ENCODE measurements at places on chromosomes 4 and X.

- DNase-seq = no peak
Observed at GRCh38 chrX:51860679-51861078, 32.7 kb upstream of the MAGED1 start.

- no peak for DNase-seq
Observed at GRCh38 chr4:40848251-40848650, 98.5 kb downstream of the NSUN7 start.

DNA sequence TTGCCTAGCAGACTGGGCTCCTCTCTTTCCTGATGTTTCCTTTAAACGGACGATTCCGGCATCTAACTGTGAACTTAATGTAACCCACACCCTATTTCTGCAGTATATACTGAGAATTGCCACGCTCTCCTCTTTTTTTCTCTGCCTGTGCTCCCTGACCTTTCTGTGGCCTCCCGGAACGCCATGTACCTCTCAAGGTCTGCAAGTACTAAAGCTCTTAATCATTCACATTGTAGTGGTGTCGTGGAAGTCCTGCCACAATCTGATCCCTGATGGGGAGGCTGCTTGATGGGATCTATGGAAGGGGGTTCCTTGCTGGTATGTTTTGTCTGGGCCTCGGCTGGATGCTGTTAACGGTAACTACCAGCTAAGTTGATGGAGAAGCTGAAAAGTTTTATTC, 302.9 kb upstream of the EPHA5 start:
- DNase-seq = no peak

DNA sequence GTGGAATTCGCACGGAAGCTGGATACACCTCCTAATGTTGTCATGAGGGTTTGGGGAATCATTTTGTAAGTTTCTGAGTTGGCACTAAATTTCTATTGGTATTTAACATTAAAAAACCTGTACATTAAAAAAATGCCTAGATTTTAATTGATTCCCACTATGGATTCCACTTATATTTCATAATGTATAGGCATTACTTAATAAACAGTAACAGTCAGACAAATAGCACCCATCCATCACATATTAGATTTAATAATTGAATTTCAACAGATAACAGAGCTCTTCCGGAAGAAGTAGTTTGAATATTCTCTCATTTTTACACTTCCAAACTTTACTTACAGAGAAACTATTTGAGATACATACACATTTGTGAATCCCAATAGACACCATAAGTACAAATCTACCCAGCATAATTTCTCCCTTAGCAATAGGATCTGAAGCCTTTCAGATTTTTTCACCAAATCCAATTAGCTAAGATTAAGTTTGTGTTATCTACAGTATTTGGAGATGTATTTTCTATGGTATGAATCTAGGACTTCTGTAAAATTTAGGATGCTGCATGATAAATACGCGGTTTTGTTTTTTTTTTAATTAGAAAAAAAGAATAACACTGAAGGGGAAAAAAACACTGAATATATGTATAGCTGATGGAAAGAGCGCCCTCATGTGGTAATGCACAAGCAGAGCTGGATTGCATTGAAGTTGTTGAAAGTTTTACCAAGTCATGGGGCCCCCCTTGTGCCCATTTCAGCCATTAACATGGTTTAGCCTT, 12.2 kb upstream of the ODAM start:
- DNase-seq = no peak

DNA sequence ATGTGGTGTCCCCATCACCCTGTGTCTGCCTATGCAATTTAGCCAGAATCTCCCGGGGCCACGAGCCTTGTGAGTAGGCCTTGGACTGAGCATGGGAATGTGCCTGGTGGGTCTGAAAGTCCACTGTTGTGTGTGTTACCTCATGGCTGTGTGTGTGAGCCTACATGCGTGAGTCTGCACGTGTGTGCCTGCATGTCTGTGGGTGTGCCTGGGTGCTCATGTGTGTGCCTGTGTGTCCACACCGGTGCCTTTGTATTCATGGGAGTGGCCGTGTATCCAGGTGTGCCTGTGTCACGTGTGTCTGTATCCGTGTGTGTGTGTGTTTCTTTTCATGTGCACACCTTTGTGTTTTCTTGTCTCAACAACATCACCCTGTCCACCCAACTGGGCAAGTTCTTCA, 14.2 kb downstream of the ATP5ME start:
- no peak for DNase-seq

DNA sequence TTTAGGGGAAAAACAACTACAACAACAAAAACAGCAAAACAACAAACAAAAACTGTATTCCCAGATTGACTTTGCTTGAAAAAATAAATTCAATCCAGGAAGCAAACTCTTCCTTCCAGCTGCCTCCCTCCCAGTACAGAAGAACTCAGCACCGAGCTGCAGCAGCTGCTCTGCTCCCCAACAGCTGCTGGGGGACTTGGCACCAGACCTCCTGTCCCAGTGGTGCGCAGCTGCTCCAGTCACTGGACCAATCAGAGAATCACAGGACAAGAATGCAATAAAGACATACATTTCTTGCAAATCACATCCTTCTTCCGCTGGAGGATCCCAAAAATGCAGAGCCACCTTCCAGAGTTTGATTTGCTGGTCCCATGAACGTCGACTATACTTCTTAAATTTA, 11.8 kb upstream of the FAM53A start:
- no peak for DNase-seq

DNA sequence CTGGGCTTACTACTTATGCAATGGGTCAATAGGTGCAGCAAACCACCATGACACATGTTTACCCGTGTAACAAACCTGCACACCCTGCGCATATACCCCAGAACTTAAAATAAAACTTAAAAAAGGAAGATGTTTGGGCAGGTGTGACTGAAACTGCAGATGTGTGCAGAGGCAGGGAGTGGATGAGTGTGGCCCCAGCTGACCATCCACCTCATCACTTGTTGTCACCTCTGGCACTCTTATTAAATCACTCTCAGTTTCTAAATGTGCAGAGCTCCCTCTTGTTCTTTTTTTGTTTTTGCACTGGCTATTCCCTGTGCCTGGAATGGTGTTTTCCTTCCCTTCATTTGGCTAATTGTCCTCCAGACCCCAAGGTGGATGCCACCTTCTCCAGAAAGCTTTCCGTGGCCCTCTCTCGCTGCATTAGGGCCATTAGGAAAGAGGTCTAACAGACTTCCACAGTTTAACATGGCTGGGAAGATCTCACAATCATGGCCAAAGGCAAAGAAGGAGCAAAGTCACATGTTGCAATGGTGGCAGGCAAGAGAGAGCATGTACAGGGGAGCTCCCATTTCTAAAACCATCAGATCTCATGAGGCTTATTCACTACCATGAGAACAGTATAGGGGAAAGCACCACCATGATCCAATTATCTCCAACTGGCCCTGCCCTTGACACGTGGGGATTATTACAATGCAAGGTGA, 58.5 kb downstream of the SLC2A9 start:
- DNase-seq = no peak

GRCh38 chr4:76024065-76024464, 768 bp upstream of the CXCL10 start:
- DNase-seq = no peak

DNA sequence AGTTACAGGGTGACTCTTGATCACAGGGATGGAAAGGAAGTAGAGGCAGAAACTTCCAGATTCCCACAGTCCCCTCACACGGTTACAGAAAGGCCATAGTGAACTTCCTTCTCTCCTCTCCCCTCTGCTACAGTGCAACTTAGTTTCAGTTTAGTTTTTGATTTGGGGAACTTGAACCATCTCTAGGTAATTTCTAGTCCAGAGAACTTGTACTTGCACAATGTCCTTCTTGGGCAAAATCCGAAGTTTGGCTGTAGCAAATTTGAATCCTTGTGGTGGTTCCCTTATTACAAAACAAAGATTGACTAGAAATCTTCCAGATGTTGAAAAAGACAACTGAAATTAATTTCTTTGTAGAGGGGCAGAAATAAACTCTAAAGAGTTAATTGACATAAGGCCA, 1.2 kb upstream of the BLTP1 start:
- DNase-seq = no peak

DNA sequence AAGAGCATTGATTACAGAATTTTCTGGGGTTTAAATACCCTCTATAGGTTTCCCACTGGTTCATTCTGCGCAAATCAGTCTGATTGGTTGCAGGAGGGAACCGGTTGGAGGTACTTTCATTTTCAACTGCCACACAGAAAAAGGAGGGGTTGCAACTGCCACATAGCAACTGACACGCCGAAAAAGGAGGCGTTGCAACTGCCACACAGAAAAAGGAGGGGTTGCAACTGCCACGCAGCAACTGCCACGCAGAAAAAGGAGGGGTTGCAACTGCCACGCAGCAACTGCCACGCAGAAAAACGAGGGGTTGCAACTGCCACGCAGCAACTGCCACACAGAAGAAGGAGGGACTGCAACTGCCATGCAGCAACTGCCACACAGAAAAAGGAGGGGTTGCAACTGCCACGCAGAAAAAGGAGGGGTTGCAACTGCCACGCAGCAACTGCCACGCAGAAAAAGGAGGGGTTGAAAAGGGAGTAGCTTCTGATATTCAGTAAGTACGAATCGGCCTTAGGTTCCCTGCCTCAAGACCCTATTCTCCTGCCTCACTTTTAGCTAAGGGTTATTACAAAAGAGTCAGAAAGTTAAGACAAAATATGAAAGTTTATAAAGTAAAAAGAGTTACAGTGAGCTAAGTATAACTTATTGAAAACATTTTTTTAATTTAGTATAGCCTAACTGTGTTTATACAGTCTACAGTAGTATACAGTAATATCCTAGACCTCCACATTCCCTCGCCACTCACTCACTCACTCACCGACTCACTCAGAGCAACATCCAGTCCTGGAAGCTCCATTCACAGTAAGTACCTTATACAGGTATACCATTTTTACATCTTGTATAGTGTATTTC, 431.8 kb downstream of the KCTD8 start:
- DNase-seq = no peak

GRCh38 chr4:83885256-83886182, 349.6 kb downstream of the GPAT3 start:
- no peak for DNase-seq

GRCh38 chr4:184450743-184451535, 23.4 kb downstream of the IRF2 start:
- DNase-seq = no peak

GRCh38 chr4:138327338-138327737, 85.2 kb upstream of the SLC7A11 start:
- DNase-seq = no peak

GRCh38 chrX:1485033-1485432, 32.3 kb upstream of the ASMTL start:
- no peak for DNase-seq

- no peak for DNase-seq
Observed at GRCh38 chrX:18119856-18120255, 100.8 kb downstream of the BEND2 start.
